Frontal cortex (tissue), 4 donors: ENCODE measurements at places on chromosomes 1 and 21.

DNA sequence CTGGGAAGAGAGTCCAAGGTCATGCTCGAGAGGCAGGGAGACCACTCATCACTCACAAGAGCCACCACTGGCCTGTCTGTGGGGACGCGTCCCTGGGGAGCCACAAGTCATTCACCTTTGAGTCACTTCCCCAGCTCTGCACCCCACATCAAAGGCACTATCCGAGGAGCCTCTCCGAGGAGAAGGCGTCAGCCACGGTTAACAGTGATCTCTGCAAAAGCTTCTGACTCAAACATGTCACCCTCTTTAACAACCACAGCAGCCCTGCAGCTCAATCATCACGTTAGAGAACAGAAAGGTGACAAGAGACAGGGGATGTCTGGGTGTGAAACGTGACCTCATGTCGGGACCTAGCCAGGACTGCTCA lies 9.0 kb downstream of the LRRC47 start:
- DNase-seq = no peak

- no peak for DNase-seq
Observed at GRCh38 chr1:30728832-30729638, 5.7 kb upstream of the MATN1 start.

DNA sequence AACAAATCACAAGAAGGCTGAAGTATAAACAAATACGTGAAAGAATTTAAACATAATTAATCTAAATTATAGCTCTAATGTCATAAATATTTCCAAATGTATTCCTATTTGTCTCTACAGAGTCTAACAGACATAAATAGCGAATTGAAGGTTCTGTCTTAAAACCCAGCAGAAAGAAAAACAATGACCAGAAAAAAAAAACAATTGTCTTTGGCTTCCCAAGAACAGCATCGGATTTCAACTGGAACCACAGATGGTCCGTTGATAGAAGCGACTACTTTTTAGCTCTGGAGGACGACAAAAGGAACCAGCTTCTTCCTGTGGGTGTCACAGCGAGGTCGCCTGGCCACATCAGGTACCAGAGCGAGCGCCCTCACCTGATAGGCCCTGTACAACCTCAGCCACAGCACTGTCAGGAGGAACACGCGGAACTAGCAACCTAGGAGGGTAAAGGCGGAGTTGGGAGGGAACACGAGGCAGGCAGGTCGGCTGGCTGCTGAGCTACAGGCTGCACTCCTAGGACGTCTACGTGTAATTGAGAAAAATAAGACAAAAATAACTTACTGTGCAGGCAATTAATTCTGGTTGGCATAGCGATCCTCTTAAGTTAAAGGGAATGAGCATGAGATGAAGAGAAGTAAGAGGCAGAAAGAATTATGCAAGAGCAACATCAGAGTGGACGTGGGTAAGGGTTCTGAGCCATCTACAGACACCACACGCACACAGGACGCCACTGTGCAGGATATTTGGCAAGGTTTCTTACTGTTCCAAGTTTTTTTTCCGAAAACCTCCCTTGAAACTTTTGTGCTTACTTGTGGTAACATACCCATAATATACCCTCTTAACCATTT lies 16.7 kb upstream of the PRDM15 start:
- no peak for DNase-seq

DNA sequence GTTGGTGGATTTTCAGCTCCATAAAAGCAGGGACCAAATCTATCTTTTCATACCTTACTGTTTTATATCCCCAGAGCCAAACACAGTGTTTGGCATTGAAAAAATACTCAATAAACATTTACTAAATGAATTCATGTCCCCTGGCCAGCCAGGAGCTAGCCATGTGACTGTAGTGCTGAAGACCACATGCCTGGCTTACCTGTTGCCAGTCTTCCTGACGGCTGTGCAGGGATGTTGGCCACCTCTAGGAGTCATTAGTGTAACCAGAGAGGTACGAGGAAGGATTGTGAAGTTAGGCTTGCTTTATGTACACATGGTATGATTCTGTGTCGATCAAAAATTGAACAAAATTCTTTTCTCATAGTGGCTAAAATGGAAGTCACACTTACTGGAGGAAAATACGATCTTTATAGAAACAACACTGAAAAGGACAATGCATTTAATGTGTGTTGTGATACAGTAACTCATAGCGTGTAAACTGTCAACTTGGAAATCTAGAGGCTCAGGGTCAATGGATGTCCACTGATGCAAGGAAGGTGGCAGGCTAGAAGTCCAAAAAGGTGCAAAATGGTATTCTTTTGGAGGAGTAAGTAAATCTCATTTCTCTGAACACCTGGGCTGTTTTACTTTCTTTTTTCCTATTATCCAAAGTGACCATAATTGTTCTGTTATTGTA lies 60.9 kb downstream of the FGGY start:
- DNase-seq = no peak

DNA sequence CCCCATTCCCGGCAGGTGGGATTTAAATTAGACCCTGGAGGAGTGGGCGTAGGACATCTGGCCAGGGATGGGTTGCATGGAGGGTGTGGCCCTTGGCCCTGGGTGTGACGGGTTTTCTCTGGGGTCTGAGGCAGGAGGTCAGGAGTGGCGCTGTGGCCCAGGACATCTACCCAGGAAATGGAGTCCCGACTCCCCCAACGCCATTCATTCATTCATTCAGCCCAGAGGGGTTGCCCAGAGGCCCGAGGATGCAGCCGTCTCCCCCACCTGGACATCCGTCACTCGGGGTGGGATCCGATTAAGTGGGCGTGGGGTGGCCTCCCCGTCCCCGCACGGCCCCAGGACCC lies 663 bp downstream of the ATP13A2 start:
- DNase-seq = peak; percentile 40

- no peak for DNase-seq
Observed at GRCh38 chr1:66342707-66343106, 191.2 kb upstream of the SGIP1 start.

- DNase-seq = no peak
Observed at GRCh38 chr1:54199151-54199764, 572 bp downstream of the CYB5RL start.

DNA sequence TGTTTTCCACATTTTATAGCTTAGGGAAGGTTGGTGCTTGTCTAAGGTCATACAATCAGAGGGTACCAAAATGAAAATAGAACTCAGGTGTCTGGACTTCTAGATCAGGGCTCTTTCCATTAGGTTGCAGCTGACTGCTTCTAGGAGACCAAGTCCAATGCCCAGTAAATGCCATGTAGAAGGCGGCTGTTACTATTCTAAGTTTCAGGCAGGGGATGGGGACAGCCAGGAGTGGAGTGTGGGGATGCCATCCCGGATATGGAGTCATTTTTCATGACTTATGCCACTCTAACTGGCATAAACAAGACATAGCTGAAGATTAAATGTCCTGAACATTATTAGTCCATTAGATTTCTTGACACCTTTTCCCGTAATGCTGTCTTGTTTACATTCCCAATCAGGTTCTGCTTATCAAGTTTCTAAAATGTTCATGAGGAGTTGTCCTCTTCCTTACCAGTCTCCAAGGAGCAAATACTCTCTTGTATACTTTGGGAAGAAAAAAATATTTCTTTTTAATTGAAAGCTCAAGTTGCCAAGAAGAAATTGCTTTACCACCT lies 31.5 kb downstream of the XCL1 start:
- DNase-seq = no peak

GRCh38 chr21:29053656-29054055 lies 19.8 kb downstream of the CCT8 start:
- DNase-seq = no peak

DNA sequence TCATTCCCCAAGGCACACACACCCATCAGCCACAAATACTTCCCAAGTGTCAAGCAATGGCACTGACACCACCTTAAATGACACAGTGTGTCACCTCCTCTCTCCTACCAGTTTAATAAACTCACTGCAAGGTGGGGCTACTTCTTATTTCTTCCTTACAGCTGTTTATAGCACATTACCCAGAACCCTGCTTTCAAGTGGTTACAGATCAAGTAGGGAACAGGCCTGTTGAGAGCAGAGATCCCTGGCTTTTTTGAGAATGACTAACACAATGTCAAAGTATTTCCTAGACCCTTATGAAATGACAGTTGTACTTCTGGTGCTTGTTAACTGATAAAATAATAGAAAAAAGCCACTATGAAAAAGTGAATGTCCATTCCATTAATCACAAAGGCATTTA lies 19.8 kb downstream of the ZBTB17 start:
- no peak for DNase-seq

DNA sequence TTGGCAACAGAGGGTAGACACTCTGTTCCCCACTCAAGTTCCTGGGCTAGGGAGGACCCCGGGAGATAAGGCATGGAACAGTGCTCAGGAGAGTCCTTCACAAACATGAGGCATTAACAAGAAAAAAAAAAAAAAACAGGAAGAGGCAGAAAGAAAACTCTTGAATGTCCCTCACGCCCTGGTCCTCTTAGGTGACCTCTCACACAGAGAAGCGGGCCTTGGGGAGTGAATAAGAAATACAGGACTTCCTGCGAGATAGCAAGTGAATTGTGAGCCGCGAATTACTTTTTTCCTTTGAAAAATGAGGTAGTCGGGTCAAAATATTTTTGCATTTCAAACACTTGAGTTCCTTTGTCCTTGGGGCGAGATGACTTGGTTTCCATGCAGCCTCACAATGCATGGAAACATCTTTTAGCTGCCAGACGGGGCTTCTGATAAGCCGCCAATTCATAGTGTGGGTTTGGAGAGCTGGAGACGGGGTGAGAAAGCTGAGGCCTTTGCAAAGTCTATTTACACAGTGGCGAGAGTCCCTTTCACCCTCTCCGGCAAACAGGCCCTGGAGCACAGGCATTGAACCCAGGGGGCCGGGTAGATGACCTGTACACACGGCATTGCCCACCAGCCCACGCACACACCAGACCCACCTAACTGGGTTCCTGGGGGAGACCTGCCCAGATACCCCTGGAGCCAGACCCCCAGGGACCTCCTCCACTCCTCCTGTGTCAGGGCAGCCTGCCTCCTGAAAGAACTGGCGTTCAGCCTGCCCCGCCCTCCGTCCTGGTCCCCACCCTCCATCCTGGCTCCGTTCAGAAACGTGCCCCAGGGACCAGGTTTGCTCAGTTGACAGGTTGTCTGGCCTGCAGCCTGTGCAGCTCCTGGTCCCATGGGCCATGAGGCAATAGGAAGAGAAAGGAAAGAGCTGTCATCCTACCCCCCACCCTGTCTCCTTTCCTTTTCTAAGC lies 192.3 kb downstream of the PRDM16 start:
- DNase-seq = no peak

DNA sequence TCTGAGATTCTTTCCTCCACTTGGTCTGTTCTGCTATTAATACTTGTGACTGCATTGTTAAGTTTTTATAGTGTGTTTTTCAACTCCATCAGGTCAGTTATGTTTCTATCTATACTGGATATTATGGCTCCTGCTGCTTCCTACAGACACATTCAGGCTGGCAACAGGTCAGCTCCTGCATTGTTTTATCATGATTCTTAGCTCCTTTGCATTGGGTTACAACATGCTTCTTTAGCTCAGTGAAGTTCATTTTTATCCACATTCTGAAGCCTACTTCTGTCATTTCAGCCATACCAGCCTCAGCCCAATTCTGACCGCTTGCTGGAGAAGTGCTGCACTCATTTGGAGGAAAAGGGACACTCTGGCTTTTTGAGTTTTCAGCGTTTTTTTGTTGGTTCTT lies 37.3 kb upstream of the F3 start:
- no peak for DNase-seq

DNA sequence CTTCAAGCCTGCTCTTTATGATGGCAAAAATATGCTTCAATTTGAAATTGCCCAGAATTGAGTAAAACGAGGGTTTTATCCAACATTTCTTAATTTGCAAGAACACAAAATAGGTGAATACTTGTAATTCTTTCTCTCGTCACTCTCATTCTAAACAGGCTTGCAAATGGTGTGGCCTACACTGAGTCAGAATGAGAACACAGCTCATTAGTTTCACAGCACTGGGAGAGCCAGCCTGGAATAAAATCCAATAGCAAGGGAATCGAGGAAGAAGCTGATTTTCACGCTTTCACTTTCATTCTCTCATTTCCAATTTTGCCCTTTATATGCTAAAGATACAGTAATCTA lies 537.5 kb downstream of the LTN1 start:
- DNase-seq = no peak

DNA sequence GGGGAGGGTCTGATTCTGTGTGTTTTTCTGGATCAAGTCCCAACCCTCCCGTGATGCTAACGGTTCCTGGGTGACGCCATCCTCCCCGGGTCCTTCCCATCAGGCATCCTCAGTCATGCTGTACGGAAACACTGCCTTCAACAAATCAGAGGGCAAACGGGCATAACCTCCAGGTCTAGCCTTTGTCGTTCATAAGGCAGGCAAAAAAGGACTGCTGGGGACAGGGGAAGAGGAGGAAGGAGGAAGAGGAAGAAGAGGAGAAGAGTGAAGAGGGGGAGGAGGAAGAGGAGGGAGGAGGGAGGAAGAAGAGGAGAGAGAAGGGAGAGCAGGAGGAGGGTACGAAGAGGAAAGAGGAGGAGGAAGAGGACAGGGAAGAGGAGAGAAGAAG lies 84.4 kb downstream of the ITPKB start:
- DNase-seq = no peak

DNA sequence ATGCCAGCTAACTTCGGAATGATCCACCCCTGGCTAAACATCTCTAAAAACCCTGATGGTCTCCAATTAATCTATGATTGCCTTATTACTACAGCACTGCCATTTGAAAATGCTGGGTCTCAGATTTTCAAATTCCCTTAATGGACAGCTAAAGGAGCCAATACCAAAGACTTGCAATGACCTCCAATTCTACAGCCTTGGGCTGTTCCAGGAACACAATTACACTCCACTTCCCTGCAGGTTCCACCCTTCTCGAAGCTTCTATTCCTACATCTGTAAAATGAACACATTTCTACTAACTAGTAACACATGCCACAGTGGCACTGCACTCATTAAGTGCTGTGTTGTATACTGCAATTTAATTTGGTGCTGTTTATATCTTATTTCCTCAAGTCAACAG lies 85.7 kb upstream of the AK4 start:
- DNase-seq = no peak

GRCh38 chr1:213887842-213888241 lies 99.9 kb upstream of the PROX1 start:
- no peak for DNase-seq

DNA sequence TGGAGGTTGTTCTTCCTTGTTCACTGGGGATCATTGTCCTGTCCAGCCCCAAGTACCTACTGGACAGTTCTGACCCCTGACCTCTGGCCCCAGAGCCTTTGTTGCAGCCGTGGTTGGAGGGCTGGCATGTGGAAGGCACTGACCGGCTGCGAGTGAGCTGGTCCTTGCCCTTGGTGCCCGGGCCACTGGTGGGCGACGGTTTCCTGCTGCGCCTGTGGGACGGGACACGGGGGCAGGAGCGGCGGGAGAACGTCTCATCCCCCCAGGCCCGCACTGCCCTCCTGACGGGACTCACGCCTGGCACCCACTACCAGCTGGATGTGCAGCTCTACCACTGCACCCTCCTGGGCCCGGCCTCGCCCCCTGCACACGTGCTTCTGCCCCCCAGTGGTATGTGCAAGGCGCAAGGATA lies 11.4 kb downstream of the TIE1 start:
- no peak for DNase-seq

GRCh38 chr1:83818916-83819315 lies 180.0 kb downstream of the TTLL7 start:
- DNase-seq = no peak
